ENCODE measurements at places on chromosomes 2 and 18.
A peak's percentile ranks its signal among the peaks of the same experiment; 100 is the strongest.

DNA sequence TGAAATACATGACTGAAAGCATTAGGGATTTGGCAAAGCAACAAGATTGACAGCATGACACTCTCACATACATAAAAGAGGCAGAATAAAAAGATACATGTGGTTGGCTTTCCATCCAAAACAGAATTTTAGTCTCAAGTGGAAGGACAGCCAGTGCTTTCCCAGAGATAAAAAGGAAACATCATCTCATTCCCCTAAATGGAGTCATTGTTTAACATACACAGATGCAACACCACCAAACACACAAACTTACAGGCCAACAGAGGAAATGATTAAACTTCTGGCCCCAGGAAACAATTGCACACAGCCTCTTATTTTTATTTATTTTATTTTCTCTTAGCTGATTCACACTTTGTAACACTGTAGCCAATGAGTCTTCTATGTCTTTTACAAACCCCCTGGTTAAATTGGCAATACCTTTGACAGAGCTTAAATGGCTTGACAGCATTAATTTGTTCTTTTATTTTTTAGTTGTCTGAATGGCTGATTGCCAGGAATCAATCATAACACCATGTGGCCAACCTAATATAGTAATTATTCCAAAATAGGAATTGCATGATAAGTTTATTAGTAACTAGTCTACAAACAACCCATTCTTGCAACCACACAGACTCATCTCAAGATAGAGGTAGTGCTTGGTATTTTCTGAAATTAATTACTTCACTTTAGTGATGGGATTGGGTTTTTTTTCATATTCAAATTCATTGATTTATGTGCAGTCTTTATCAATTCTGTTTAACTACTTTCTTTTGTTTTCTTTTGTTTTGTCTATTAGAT lies 190.5 kb downstream of the RND3 start:
- peak; percentile 39 for DNase-seq

GRCh38 chr2:232374356-232374755 lies 4.2 kb upstream of the ALPP start:
- no peak for DNase-seq

GRCh38 chr2:215961981-215962380 lies 51.4 kb downstream of the MREG start:
- no peak for DNase-seq

DNA sequence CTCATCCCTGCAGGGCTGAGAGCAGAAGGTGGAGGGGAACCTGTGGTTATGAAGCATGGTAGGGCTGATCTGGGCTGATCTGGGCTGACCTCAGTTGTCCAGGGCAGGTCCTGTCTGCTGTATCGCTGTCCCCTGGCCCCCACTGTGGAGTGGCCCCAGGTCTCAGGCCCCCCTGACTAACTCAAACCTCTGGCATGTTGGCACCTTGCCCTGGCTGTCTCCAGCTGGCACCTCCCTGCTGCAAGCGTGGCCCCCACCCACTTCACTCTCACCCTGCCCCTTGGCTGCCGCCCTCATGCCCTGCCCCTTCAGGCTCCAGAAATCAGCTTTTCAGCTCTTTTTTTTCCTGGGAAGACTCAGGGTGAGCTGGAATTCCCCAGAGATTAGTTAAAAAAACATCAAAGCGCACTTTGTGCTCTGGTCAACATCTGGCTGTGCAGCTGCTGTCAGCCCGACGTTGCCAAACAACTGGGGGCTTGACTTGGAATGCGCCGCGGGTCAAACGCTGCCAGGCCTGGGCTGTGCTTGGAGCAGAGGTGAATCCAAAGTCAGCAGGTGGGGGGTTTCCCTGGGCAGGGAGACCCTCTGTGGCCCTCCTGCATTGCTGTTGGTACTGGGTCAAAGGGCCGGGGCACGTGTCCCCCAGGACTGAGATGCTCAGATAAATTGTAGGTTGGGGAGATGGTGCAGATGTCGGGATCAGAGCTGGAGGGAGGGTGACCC lies 173.8 kb upstream of the HDAC4 start:
- no peak for DNase-seq

DNA sequence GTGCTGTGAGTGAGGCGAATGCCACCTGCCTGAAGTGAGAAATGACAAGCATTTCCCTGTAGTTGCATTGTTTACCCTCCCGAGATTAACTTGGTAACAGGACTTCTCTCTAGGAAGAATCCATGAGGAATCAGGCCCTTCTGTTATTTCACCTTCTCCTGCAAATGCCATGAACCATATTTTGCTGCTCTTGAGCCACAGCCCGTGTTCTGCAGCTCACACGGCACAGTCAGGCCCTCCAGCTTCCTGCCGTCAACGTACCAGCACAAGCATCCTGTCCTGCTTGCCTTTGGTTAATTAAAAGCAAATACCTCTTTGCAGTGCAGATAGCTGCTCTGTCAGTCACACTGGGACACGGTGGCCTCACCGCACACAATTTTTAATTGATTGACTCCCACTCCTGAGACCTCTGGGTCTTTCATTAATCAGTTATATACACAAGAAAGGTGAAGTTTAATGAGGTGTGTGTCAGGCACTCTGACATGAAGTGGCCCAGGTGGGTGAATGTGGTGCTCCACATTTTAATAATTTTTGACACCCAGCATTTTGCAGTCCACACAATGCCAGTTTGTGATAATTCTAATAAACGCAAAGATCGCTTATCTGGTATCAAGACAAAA lies 95.3 kb upstream of the ASB18 start:
- DNase-seq = no peak

GRCh38 chr2:114577657-114578056 lies 135.2 kb downstream of the DPP10 start:
- no peak for DNase-seq

- no peak for DNase-seq
Measured at GRCh38 chr2:213034585-213034984, 116.8 kb downstream of the IKZF2 start.

DNA sequence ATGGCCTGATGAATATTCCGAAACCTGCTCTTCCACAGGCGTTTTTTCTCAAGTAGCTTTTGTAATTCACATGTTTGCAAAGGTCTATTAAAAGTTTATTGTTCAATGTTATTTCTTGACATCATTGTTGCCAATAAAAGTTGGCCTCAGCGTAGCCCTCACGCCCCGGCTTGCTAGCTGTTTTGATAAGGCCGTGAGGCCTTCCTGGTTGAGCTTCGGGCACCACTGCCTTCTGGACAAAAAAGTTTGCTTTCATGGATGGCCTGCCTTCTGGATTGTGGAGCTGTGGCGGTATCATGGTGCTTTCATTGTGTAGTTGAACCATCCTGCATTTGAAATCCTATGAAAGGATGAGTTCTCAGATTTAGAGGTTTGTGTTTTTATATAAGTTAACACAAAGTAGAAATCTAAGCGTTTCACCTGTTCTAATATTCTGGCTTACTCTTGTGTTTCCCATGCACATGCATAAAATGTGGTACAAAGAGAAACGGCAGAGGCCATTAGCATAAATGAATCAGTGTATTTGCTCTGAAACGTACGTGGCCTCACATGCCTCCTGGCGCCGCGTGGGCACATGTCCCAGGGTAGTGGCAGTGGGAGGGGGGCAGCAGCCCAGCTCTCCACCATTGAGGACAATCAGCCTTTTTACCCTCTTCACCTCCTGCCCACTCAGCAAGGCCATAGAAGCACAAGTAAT lies 134.5 kb downstream of the NCK2 start:
- no peak for DNase-seq

DNA sequence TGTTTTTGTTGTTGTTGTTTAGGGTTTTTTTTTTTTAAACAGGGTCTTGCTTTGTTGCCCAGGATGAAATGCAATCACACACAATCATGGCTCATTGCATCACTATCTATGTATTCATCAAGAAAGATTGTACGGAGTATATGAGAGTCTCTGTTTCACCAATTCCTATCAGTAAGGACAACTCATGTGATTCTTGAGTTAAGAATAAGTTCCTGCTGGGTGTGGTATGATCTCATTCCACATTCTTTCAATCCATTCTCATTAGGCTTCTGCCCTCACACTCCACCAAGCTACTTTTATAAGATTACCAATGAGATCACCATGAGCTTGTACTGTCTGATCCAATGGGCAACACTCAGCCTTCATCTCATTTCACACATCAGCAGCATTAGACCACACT lies 9.1 kb upstream of the AP1S3 start:
- DNase-seq = peak; percentile 93

DNA sequence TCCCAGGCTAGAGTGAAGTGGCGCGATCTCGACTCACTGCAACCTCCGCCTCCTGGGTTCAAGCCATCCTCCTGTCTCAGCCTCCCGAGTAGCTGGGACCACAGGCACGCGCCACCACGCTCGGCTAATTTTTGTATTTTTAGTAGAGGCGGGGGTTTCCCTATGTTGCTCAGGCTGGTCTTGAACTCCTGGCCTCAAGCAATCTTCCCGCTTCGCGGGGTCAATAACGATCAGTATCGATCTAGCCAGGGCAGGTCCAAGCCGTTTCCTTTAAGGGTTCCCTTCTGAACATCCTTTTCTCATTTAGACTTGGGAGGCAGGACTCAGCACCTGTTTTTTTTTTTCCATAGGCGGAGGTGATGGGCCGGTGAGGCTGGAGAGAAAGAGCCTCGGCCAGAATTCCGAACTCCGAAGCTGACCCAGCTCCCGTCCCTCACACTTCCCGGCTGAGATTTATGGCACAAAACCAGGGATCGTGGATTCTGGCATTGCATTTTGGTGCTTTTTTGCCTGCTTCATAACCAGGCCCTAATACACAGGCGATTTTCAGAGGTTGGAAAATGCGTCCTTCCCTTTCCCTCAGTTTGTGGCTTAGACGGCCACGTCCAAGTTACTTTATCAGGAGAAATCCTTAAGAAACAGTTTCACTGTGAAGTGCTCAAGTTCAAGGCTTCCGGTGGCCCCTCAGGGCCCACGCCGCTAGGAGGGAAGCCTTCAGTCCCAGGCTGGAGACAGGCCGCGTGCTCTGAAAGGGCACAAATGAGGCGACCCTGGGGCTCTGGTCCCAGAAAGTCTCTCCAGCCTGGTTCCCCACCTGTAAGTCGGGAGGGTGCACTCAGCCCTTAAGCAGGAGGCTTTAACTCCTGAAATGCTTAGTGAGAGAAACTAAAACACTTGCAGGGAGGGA lies 998 bp upstream of the SLC66A3 start:
- no peak for DNase-seq

- DNase-seq = no peak
Measured at GRCh38 chr18:75377258-75377657, 50.2 kb downstream of the SMIM21 start.

DNA sequence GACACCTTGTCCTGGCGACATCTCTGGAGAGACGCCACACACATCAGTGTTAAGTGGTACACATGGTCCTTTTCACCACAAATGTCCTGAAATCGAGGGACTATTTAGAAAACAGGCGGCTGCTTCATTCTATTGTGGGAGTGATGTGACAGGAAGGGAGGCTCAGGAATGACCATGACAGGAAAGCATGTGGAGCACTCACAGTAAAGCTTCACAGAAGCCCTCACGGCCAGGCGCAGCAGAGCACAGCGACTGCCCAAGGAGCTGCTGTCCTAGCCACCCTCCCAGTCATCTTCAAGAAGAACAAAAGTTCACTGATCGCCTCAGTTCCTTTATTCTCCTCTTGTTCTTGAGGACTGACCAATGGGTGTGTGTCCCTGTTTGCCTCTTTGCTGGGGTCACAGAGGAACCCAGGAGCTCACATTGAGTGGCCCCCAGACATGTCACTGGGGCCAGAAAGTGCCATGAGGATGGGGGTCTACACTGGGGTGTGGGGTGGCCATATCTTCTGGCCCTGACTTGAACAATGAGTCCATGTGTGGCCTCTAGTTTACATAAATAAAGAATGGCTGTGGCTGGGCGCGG lies 84.6 kb upstream of the RANBP2 start:
- DNase-seq = peak; percentile 34

GRCh38 chr2:96306370-96306769 lies 1.0 kb upstream of the SNRNP200 start:
- DNase-seq = no peak

GRCh38 chr2:203591642-203592041 lies 56.5 kb upstream of the RAPH1 start:
- peak; percentile 50 for DNase-seq

GRCh38 chr2:162063899-162064298 lies 10.1 kb downstream of the DPP4 start:
- no peak for DNase-seq

DNA sequence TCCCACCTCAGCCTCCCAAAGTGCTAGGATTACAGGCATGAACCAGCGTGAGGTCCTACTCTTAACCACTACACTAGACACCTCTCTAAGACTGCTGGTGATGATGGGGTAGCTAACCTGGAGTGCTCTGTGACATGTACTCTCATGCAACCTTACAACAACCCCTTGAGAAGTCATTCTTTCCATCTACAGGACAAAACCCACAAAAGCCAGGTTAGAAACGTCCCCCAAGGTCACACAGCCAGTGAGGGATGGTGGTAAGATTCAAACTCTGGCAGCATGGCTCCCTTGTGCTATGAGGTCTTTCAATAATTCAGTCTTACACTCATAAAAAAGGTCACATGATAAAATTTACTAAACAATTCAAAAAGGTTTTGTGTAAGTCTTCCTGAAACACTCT lies 94.8 kb upstream of the SERTAD2 start:
- no peak for DNase-seq

DNA sequence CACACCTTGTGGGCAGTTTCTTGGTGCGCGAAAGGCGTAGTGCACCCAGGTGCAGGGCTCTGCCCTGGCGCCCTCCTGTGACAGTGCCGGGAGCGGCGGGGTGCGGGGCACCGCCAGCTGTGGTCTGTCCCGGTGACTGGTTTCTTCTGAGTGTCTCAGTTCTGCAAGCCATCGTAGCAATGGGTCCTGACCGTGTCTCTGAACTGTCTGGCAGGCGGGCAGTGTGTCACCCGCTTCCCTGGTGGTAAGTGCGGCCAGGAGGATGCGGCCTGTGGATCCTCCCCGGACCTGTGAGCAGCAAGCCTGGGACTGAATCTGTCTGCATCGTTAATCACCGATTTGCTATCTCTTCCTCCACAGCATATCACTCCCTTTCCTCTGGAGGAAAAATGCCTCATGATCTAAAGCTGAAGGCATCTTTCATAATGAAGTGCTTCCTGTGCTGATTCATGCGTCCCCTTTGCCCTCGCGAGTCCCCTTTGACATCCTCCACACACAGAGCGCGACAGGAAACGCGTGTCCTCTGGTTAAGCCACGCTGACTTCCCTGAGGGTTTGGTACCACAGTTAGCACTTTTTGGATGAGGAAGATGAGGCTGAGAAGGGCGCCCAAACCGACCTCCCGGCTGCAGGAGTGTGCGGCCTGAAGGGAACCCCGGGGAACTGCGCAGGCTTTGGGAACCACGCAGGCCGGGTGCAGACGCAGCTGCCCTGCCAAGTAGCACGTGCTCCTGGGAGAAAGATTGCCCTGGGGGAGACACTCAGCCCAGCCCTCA lies 416.0 kb upstream of the HS6ST1 start:
- peak; percentile 65 for DNase-seq

- no peak for DNase-seq
Measured at GRCh38 chr2:185507719-185508118, 230.9 kb upstream of the FSIP2 start.

Measured in fibroblast of skin of back (primary cell).